ENCODE measurements at places on chromosomes 3 and 15. TPM values are rescaled to one million over a fixed set of nuclear protein-coding genes. Genes with fewer than 3 reads are reported as not detected.

Gene CMSS1
- 5.7 TPM for total RNA-seq

Gene ANKRD34C
- under 0.01 TPM for total RNA-seq

Gene IGSF11
- 0.11 TPM for total RNA-seq

Gene LZTFL1
- 20.4 TPM for total RNA-seq

Gene GAP43
- not detected for total RNA-seq

Gene GNAI2
- 188 TPM for total RNA-seq
